ENCODE measurements at places on chromosomes 12 and 14.

- DNase-seq, result no peak
Measured at GRCh38 chr14:101945171-101945570, 19.2 kb upstream of the DYNC1H1 start.

DNA sequence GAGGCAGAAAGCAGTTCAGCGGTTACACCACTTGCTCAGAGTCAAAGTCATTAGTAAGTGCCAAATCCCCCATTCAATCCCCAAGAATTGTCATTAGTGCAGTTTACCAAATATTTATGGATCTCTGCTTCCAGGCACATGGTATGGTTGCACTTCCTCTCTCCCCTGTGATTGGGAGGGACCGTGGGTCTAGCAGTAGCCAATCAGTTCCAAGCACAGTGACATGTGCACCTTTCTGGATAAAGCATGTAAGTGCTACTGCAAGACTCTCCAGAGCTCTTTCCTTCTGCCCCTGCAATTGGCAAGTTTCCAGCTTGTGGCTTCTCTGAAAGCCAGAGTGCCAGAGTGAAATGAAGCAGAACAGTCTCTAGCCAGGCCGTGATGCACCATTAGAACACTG is 85.3 kb upstream of the FLRT2 start:
- DNase-seq, result no peak

GRCh38 chr12:93571925-93572711 is at the start of gene SOCS2:
Gene SOCS2 (plus strand): TSS chr12:93572675. CDS start chr12:93572898, 223 bp downstream.
- DNase-seq, result peak; percentile 20

- DNase-seq, result no peak
Measured at GRCh38 chr12:91819132-91819447, 326.6 kb downstream of the BTG1 start.

DNA sequence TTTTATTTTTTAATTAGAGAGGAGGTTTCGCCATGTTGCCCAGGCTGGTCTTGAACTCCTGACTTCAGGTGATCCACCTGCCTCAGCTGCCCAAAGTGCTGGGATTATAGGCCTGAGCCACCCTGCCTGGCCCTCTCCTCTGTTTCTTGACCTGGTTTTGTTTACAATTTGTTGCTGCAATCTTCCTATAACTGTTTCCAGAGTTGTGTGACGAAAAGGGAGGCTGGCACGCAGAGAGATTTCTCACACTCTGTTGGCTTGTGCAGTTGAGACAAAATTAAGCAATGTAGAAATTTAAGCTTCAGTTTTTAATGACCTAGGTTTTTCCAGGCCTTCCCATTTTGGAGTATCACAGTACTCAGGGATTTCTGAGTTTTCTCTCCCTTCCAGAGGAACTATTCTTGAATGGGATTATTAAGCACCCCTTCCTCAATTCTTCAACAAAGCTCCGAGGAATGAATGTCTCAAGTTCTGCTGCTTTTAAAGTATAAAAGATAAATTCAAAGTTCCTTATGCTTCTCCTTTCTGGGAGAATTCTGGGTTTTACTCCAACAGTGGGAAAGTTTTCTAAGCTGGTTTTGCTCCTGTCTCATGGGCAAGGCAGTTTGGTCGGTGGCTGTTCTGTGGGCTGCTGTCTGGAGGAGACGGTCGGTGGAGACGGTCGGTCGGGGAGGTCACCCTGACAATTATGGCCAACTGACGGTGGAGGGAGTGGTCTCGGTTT is 20.4 kb upstream of the FOS start:
- no peak for DNase-seq
